ENCODE measurements at places on chromosomes 7 and 10.

- no peak for DNase-seq
Observed at GRCh38 chr10:113899952-113900598, 45.6 kb downstream of the NHLRC2 start.

DNA sequence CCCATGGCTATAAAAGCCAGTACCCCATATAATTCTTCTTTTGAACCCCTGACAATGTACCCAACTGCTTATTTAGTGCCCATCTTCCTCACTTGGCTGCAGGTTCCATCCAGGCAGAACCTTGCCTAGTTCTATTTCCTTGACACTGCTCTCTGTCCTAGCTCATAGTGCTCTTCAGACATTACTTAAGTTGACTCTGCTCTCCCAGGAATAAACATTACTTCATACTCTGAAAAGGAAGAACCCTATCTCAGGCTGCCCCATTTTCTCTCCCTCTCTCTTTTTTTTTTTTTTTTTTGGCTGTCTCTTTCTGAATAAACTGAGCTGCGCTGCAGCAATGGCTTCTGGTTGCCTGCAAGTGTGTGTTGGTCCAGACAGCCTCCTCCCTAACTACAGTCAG is 21.0 kb downstream of the ACTA2 start:
- DNase-seq: no peak

DNA sequence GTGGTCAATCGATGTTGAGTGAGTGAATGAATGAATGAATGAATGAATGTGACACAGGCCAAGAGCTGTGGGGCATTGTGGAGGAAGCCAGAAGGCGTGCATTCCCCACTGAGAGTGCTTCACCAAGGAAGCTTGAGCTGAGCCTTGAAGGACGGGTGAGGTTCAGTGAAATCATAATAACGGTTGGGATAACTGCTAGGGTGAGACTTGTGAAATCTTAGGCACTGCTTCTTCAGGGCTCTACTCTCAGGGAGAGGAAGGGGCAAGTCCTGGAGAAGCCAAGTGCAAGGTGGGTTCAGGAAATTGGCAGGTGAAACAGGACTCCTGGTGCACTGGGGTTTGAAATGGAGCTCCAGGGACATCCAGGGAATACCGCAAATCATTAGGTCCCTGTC is 23.7 kb upstream of the PRKAG2 start:
- peak; percentile 33 for DNase-seq

- no peak for DNase-seq
Observed at GRCh38 chr10:7361316-7361715, 49.5 kb downstream of the SFMBT2 start.

DNA sequence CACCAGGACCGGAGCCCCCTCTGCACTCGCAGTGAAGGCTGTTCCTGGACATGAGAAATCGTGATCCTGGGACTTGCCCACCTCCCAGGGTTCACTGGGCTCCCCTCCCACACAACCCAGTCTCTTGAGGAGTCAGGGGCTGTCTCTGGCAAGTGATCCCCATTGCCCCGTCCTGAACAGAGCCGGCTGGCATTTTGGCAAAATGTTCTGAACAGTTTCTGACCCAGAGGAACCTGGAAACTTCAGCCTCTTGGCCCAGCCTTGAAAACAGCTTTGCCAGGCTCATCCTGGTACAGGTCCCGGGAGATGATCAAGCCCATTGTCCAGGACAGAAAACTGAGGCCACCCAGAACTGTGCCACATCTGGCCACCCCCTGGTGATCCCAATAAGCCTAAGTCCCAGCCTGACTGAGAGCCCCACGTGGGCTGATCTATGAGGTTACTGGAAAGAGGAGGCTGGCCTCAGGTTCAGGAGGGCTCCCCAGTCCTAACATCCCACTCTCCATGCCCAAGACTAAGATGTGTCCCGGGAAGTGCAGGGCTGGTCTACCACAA is 115.7 kb downstream of the OAT start:
- DNase-seq: no peak

DNA sequence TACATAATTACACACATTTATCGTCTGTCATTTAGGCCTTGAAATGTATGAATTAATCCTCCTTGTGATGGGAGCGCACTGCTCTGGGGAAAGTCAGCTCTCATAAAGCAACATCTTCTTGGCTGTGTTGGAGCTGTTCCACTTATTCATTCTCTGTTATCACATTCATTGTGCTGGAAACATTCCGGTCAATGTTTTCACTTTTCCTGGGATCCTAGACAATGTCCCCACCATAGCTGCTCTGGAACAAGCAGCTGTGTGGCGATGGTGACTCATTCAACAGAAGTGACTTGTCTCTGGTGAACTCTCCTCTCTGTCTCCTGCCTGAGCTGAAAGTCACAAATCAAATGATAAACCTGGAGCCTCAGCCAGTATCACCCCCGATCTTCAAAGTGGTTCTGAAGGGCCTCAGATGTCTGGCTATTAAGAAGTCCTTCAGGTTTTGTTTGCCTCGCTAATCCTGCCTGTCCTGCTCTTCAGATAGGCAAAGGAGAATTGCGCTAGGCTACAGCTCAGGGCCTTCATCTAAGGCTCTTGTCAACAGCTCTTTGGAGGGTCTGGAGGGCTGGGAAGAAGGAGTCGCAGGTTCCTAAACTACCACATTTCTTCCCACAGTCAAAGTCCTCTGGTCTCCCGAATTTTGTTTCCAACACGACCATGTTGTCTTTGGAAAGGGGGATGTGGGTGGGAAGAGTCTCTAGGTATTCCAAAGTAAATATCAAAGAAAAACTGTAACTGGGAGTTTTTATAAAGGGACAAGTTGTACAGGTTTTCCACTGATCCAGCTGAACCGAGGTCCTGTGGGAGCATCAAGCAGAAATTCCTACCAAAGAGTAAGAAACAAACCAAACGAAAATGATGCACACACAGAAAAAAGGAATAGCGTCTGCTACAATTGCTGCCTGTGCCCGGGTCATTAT is 29.3 kb downstream of the KLF6 start:
- DNase-seq: no peak

DNA sequence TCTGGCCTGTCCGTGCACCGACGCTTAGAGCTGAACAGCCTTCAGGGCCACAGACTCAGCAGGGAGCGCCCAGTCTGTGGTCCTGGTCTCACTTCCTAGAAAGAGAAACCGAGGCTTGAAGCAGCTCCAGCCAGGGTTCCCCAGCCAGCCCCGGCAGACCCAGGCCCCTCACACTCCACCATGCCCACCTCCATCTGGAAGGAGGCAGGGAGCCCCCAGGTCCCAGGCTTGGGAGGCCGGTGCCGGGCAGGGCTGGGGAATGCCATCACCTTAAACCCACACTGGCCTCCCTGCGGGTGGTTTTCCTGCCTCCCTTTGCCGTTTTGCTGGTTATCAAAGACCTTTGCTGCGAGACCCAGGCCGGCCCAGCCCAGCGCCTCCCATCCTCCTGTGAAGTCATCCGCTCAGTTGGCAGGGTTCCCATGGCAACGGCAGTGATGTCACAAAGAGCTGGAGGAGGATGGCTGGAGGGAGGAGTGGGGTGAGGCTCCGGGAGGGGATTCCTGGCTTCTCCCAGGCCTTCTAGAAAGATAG is 24.0 kb downstream of the ELFN1 start:
- peak; percentile 58 for DNase-seq

Data from coronary artery (tissue), 2 donors.